ENCODE measurements at places on chromosomes 3 and 15.

DNA sequence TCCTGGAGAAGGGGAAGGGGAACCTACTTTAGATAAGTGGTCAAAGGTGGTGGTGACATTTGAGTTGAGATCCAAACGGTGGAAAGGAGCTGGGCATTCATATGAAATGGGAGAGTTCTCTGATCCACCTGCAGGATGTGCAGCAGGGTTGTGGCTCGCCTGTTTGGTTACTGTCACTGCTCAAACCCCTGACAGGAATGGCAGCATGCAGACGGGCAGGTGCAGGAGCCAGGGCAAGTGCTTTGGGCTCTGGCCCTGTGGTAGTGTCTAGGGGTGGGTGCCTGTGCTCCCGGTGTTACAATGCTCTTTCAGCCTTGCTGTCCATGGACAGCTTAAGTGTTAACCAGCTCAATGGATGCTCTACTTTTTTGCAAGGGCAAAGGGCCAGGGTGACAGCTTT lies 18.5 kb downstream of the PAQR9 start:
- no peak for DNase-seq

DNA sequence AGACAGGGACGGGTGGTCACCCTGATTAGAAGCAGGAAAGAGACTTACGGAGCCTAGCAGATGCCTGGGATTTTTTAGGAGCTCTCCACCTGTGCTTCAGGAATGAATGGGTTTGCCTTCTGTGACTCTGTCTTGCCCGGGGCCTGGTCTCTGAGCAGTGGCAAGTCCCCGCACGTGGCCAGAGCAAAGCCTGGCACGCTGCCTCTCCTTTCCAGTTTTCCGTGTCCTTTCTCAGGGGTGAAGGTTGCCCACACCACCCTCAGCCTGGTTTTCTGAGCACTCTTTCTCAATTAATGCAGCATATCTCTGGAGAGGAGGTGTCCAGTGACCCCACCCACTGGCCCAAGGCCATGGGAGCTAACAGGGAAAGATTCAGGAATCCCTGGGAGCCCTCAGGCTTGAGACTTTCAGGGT lies 14.5 kb upstream of the CHST14 start:
- DNase-seq: no peak

DNA sequence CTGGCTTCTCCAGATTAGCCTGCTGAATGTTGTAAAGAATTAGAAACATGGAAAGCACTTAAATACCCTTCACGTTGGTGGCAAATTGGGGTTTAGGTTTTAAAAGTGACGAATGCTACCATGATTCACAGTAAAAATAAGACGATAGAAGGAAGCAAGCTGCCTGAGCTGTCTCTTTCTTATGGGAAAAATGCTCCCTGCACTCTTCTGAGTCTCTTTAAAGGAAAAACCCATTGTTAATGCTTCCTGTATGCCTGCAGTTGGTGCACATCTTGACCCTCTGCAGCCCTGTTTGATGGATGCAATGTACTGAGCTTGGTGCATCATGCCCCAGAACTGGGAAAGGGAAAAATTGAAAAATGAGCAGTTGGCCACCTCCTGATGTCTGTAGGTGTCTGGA lies 258.6 kb upstream of the RASGRP1 start:
- DNase-seq: no peak

GRCh38 chr15:61336026-61336638 lies 107.0 kb upstream of the RORA start:
- no peak for DNase-seq

GRCh38 chr3:185250247-185250646 lies 3.6 kb downstream of the EHHADH start:
- DNase-seq: no peak

DNA sequence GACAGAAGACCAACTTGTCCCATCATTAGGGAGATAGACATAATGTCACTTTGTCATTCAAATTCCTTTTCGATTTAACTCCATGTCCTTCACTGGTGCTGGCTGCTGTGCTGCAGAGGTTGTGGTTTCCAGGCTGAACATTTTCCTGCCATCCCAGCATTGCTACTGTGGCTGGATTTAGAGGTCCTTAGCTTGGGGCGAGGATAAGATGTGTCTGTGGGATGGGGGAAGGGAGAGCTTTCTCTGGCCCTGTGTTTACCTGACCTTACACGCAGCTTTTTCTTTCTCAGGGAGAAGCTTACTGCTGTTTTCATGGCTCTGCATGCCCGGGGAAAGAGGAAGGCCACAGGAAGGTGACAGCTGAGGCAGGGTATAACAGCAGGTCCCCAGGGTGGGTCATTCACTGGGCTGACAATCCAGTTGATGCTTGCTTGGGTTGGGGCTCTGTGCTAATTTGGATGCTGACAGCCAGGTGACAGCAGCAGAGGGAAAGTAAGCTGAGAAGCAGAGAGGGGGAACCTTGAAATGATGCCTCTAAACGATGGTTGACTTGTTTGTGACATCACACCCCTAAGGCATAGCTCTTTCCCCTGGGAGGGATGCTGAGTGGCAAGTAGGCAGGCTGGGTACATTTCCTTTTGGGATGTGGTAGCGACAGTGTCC lies 326.9 kb upstream of the CTNNB1 start:
- no peak for DNase-seq

- no peak for DNase-seq
These were observed 20.8 kb downstream of the NFKBIZ start for GRCh38 chr3:101870138-101870537.

DNA sequence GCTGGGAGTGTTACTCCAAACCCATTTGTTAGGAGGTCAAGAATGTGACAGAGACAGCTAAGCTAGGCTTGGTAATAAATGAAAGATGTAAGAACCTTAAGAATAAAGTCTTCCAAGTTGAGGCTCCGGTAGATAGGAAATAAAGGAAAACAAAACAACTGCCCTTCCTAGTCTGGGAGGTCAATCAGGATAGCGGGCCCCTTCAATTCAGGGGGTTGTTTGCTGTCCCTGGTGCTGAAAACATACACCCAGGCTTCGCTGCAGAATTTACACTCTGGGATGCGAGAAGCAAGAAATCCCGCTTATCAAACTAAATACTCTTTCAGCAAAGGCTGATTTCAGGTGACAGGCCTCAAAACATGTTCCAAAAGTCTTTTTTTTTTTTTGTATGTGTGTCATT lies 393.4 kb downstream of the NTRK3 start:
- DNase-seq: no peak

DNA sequence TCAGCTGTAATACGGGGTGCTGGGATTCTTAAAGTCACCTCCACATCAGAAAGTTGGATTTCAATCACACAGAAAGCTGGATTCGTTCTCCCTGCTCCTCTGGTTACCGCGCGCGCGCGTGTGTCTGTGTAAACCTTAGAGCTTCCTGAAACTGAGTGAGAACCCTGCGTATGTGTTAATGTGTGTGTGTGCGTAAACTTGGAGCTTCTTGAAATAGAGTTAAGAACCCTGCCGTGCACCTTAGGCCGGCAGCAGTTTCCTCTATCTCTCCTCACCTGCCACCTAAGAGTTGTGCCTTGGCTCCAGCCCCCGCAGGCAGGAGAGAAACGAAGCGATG lies 531 bp downstream of the LZTFL1 start:
- no peak for DNase-seq

GRCh38 chr3:190193210-190193609 lies 72.5 kb upstream of the P3H2 start:
- no peak for DNase-seq

DNA sequence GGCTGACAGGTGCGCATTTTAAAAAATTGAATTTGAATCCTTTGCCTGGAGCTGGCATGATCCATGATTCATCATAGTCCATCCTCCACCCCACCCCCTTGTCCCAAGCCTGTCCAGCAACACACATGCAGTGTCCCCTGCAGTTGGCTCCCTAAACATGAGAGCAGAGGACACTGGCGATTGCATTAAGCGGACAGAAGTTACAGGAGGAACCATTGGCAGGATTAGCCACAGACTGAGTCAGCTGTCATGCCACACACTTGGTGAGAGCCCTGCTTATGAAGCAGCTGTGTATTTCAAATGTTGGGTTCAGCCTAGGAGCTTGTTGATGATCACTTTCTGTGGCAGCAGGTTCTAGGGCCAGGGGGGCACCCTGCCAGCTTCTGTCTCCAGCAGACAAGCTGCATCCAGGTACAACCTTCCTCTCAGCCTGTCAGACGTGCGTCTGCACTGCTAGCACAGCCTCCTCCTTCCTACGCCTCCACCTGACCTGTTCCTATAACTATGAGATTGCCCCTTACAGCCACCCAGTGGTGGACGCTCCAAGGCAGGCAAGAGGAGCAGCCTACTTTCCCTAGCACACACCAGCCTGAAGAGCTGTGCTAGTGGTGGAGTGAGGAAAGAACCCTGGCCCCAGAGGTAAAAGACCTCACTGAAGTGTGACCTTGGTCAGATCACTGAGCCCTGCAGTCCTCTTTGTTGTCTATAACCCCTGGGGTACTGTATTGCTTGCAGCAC lies 121.9 kb downstream of the SLCO3A1 start:
- DNase-seq: no peak

DNA sequence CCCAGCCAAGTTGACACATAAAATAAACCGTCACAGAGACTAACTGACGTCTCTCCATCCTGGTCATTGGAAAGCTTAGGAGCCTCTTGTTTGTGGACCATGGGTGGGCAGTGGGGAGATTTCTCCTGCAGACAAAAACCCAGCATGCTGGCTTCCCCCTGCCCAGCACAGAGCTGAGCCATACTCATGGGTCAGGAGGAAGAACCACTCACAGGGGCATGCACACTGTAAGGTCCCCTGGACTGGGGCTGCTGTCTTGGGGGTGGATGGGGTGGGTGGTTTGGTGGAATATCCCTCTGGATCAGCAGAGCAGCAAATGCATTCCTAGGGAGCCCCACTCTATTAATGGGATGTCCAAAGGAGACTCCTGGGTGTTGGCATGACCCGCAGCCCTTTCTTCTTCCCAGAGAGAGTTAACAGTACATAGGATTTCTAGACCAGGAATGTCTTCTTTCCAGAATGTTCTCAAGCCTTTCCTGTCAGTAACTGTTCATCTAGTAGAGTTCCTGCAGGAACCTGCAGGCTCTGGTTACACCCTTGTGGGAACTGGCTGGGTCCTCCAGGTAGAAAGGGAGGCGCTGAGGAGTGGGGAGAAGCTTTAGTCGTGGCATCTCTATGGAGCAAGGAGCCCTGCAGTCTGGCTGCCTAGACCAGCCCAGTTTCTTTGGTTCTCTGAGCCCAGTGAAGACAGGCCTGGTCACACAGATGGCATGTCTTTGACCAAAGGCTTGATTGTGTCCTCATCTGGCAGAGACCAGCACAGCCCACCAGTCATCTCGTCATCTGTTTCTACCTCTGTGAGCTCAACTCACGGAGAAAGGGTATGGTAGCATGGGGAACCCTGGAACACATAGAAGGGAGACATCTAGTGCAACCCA lies 73.4 kb upstream of the PRR23C start:
- DNase-seq: no peak

DNA sequence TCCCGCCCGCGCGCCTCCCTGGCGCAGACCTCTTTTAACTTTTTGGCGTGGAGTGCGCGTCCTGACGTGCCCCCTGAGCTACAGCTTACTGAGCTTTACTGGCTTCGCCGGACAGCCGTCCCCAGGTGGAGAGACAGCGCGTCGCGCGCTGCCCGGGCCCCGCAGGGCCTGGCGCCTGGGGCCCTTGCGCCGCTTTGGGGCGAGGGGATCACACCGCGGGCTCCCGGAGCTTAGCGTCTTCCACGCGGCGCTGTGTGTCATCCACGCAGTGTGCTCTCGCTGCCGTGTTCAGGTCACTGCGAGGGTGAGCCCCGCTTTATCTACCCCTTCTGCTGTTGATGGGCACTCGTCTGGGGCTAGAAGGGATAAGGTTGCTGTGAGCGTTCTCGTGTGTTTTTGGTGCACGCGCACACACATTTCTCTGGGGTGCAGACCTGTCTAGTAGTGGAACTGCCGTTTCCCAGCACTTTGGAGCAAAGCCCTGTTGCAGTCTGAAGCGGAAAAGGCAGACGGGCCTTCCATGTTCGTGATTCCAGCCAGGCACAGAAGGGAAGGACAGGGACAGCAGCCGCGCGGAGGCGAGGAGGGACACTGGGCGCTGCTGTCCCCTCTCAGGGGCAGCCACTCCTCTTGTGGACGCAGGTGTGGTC lies 33.1 kb upstream of the ALDH1L1 start:
- no peak for DNase-seq

DNA sequence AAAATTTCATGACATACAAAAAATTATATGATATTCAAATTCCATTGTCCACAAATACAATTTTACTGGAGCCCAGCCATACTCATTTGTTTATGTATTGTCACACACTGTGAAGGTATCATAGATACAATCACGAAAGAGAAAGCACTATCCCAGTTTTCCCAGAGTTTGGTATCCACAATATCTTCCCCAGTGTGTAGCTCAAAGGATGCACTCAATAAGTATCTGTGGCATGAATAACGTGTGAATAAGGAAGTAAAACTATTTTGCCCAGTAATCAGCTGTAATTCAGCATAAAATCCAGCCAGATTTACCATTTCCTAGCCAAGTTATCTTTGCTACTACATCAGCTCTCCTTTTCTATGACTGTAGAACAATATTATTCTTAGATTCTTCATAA lies 131.3 kb upstream of the KCNMB2 start:
- no peak for DNase-seq

DNA sequence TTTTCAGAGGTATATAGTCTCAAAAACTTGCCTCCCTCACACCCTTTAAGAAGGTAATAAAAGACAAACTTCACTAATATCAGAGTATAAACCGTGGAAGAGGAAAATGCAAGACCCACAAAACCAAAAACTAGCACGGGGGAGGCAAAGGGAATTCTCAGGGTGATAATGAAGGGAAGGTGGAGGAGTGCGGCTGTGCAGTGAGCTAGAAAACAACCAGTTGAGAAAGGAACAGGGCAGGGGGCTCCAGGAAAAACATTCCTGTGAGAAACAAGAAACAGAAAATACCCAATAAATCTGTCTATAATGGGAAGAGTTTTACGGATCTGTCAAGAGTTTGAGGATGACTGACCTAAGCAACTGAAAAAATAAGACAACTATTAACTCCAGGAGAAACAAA lies 31.6 kb downstream of the TAMM41 start:
- no peak for DNase-seq

DNA sequence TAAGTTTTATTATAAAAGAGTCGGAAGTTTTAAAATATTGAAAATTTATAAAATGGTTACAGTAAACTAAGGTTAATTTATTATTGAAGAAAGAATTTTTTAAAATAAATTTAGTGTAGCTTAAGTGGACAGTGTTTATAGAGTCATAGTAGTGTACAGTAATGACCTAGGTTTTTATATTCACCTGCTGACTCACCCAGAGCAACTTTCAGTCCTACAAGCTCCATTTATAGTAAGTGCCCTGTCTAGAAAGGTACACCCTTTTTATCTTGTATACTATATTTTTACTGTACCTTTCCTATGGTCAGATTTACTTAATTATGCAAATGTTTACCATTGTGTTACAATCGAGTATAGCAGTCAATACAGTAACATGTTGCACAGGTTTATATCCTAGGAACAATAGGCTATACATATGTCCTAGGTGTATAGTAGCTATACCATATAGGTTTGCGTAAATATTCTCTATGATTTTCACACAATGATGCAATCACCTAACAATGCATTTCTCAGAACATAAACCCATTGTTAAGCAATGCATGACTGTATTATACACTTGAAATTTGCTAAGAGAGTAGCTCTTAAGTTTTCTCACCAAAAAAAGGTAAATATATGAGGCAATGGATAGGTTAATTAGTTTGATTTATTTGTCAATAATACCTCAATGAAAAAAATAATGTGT lies 106.9 kb upstream of the CD96 start:
- no peak for DNase-seq

GRCh38 chr3:118799303-118799702 lies 235.3 kb downstream of the IGSF11 start:
- no peak for DNase-seq

Measured in GOT3 (cell line).